ENCODE measurements at places on chromosomes 13 and 19.

GRCh38 chr13:31790992-31791391 lies 51.7 kb downstream of the RXFP2 start:
- no peak for DNase-seq

GRCh38 chr13:114064450-114065140 lies 67.8 kb downstream of the RASA3 start:
- no peak for DNase-seq

GRCh38 chr13:92886535-92887077 lies 340.0 kb upstream of the GPC6 start:
- no peak for DNase-seq

- DNase-seq: peak; percentile 2
Observed at GRCh38 chr19:39843919-39844793, 2.0 kb downstream of the FBL start.

DNA sequence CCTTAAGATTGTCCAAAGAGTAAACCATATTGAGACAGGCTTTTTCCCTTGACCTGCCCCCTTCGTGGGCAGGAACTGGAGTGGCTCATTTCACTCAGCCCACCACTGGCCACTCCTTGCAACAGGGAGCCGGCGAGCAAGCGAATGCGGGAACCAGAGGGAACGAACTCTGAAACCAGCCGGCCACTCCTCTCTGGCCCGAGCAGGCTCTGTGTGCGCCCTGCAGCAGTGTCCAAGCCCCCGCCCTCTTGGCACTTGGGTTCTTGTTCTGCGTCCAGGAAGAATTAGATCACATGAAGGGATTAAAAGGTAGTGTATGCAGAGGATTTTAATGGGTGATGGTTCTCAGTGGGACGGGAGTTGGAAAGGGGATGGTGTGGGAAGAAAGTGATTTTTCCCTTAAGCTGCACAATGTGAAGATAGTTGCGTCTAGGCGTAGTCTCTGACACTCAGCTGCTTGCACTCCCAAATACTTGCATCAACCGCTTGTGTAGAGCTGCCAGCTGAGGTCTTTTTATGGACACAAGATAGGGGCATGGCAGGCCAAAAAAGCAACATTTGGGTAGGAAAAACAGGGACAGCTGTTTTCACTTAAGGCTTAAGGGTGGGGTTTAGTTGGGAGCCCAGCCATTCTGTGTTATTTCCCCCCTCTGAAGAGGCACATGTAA lies 1209.7 kb upstream of the PCDH20 start:
- no peak for DNase-seq

GRCh38 chr13:31134039-31134711 lies 27.5 kb downstream of the HSPH1 start:
- DNase-seq: no peak
